ENCODE measurements at places on chromosomes 7 and 10.

GRCh38 chr10:120041807-120042559 is 149.5 kb downstream of the SEC23IP start:
- peak; percentile 64 for DNase-seq

DNA sequence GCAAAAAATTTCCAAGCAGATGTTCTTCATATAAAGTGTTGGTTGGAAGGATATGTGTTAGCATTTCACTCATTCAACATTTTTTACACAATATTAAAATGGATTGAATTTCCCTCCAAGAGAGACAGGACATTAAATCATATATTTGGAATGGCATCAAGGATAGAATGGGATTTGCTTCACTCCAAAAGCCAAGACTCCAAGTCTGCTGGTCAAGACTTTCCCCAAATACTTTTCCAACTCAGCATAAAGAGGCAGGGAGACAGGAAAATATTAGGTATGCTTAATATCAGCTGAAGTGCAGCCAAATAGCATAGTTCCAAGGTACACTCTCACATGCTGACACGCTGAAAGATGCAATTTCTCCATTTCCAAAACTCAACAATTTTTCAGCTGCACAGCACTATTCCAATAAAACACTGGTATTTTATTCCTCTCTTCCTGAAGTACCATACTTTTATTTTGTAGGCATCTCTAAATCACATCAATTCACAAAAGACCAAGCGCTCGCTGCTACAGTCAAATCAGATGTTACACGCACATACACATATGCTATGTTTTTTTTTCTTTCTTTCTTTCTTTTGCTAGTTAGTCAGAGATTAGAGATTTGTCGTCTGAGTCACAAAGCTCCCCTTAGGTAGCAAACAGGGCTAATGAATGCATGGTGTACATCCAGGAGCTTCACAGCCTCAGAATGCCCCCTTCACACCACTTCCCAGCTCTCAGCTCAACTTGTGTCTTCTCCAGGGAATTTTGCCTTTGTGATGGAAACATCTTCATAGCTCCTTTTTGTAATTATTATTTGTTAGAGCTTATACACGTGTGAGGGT is 1033.8 kb upstream of the AUTS2 start:
- DNase-seq = no peak

GRCh38 chr7:111266613-111267012 is 175.7 kb downstream of the LRRN3 start:
- DNase-seq = no peak

DNA sequence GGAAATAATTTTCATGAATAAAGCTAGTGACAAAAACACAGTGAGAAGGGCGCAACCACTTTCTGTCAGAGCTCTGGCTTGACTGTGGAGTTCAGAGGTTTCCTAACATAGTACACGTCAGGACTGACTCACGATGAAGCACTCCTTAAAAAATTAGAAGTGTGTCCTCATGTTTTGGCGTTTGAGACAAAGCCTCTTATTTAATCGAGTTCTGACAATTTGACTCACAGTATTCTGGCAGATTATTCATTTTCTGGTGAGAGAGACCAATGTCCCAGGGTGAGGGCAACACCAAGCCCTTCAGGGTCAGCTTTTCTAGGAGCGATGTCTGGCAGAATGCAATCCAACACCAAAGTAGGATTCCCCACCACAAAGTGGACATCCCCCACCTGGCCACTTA is 108.7 kb downstream of the DIP2C start:
- DNase-seq = no peak

GRCh38 chr7:26487780-26488515 is 196.3 kb downstream of the SNX10 start:
- DNase-seq = no peak

DNA sequence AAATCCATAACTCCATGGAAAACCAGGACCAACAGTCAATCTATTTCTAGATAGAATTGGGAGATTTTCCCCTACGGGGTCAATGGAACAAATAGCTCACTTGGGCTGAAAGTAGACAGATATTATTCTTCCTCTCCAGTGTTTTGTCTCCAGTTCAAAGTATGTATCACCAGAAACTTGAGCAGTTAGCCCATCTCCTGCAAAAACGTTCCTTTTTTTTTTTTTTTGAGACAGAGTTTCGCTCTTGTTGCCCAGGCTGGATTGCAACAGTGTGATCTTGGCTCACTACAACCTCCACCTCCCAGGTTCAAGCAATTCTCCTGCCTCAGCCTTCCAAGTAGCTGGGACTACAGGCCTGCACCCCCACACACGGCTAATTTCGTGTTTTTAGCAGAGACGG is 390.0 kb upstream of the AUTS2 start:
- no peak for DNase-seq

GRCh38 chr7:46387646-46388045 is 466.6 kb upstream of the IGFBP3 start:
- DNase-seq = no peak

- no peak for DNase-seq
These were observed 83.6 kb downstream of the GRB10 start for GRCh38 chr7:50699143-50699542.

DNA sequence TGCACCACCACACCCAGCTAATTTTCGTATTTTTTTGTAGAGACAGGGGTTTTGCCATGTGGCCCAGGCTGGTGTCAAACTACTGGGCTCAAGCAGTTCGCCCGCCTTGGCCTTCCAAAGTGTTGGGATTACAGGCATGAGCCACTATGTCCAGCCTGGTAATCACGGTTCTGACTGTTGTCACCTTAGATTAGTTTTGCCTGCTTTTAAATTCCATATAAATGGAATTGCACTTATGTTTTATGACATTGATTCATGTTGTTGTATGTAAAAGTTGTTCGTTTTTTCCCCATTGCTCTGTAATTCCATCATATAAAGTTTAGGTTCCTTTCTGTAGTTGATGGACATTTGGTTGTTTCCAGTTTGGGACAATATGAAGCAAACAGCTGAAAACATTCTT is 106.0 kb downstream of the CAMK1D start:
- DNase-seq = no peak

- DNase-seq = no peak
These were observed 43.1 kb upstream of the TMEM273 start for GRCh38 chr10:49231086-49231820.

DNA sequence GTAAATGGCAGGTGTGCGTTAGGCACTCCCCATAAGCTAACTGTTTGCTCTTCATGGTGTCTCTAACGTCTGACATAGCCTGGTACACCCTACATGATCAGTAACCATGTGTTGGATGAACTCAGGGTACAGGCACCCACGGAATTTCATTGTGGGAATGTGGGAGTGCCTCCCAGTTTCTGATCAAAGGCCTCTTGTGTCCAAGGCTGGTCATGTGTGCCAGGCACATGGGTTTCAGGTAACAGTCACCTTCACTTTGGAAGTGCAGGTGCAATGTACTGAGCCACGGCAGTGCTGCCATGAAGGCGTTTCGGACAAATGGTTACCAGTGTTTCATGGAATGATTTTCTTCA is 298.3 kb downstream of the DNAJB6 start:
- no peak for DNase-seq

DNA sequence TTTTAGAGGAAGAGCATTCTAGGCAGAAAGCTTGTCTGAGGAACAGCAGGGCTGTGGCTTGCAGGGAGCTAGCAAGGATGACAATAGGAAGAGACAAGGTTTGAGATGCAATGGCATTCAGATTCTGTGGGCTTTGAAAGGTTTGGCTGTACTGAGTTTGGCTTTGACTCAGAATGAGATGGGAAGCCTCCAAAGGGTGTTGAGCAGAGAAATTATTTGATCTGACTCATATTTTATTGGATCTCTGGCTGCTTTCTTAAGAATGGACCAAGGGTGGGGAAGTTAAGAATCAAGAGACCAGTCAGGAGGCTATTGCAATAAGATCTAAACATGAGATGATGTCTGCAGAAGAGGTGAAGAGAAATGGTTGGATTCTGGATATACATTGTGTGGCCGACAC is 273.2 kb downstream of the CDK14 start:
- DNase-seq = no peak

DNA sequence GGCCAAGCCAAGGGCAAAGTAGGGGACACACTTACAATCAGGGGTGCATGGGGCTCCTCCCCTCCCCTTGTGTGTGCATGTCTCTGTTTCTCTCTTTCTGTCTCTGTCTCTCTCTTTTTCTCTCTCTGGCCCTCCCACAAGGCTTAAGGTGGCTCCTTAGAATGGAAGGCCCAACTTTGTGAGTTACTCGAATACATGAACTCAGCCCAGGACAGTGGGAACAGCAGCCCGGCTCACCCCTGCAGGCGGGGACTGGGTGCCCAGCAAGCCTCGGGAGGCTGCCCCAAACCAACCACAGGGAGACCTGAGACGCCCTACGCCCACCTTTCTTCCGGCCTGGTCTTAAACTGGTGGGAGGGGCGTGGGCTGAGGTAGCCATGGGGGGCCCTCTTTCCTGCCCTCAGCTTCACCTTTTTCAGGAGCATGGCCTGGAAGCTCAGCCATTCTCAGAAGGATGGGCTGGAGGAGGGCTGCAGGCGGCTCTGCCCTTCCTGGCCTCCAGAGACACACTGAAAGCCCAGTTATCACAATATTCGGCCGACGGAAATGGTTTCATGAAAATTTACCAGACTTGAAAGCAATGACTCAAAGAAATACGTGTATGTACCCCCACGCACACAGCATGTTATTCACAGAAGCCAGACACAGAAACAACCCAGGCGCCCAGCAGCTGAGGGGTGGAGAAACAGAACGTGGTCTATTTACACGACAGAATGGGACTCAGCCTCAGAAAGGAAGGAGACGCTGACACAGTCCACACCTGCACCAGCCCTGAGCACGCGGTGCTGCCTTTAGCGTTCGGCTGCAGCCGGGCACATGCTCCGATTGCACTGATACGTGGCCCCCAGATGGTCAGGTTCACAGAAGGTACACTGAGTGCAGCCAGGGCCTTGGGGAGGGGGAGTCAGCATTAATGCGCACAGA is 229.5 kb downstream of the PTPRN2 start:
- no peak for DNase-seq

DNA sequence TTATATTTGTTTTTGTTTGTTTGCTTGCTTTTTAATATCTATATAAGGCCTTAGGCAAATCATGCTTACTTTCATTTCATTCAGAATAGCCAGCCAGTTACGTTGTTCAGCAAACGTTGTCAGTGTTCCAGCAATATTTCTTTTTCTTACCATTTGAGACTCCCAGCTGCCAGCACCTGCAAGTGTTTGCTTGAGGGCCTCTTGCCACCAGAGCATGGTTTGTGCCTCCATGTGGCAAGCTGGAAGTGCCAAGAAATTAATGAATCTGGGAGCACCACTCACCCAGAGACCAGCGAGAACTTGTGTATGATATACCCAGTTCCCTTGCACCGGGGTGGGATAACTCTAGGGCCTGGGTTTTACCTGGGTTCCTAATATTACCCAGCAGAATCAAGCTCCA is 177.1 kb upstream of the CSTF2T start:
- no peak for DNase-seq

DNA sequence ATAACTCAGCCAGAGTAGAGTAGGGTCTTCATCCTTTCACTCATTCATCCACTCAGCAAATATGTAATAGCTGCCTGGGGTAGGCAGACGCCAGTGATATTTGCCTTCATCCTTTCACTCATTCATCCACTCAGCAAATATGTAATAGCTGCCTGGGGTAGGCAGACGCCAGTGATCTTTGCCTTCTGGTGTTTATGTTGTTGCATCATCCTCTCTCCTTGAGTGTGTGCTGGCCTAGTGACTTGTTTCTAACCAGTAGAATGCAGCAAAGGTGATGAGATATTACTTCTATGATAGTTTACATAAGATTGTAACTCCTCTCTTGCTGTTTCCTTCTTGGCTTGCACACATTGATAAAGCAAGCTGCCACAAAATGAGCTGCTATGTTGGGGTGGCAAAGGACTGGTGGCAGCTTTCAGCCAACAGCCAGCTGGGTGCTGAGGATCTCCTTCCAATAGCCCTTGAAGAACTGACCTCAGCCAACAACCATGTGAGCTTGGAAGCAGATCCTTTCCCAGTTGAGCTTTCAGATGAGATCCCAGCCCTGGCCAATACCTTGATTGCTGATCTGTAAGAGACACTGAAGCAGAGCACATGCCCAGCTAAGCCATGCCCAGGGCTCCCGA is 23.2 kb upstream of the MTPN start:
- no peak for DNase-seq

GRCh38 chr10:99834410-99834809 is 52.0 kb downstream of the ABCC2 start:
- DNase-seq = no peak

All from NCI-H524 (cell line).